Forelimb muscle (tissue), 1 donor: ENCODE measurements at places on chromosomes 5 and 9.

- DNase-seq: no peak
These were observed 667.2 kb downstream of the TLE1 start for GRCh38 chr9:81022177-81022576.

DNA sequence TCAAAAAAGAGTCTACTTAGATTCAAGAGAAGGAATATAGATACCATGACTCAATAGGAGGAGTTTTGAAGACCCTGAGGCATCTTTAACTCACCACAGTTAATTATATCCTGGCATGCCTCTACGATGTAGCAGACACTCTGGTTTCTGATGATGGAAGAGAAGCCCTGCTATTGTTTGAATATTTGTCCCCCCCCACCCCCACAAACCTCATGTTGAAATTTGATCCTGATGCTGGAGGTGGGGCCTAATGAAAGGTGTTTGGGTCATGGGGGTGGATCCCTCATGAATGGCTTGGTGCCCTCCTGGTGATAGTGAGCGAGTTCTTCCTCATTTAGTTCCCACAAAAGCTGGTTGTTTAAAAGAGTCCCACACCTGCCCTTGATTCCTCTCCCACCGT lies 147.9 kb upstream of the TBCA start:
- no peak for DNase-seq

- DNase-seq: no peak
These were observed 7.8 kb downstream of the JADE2 start for GRCh38 chr5:134533115-134533815.

DNA sequence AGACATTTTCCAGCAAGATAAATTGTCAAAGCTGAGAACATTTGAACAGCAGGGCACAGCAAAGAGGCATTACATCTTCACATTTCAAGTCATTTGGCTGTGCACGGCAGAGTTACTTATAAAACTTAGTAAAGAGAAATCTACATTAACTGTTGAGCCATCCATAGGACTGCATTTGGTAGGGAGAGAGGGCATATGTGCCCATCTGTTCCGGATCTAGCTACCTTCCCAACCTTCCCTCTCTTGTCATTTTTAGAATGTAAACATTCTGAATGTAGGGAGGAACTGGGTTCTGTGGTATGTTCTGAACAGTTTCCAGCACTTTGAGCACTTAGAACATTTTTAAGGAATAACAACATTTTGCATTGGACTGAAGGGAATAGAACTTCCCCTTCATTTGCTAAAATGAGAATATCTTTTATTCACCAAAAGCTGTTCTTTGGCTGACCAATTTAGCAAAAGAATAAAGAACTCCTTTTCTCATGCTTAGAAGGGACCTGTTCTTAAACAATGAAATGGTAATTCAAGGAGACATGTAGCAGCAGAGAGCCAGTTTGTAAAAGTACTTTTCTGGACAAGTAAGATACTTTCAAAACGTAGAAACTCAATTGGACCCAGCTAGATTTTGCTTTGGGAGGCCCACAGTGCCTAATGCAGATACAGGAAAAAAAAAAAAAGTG lies 104.4 kb downstream of the CETN3 start:
- DNase-seq: no peak

DNA sequence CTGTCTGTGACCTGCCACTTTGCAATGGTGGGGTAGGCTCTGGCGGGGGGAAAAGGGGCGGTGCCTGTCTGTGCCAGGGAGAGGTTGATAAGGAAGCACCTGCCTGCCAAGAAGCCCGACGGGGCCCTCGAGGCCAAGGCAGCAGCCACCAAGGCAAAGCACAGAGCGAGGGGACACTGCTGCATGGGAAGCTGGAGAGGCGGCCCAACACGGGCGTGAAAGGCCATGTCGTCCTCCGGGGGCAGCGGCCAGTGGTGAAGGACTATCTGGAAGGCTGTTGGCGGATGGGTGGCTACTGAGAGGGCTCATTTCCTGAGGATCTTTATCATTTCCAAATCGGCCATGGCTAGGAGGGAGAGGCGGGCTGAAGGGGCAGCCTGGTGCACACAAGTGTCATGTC lies 66.4 kb downstream of the OTULIN start:
- DNase-seq: no peak

DNA sequence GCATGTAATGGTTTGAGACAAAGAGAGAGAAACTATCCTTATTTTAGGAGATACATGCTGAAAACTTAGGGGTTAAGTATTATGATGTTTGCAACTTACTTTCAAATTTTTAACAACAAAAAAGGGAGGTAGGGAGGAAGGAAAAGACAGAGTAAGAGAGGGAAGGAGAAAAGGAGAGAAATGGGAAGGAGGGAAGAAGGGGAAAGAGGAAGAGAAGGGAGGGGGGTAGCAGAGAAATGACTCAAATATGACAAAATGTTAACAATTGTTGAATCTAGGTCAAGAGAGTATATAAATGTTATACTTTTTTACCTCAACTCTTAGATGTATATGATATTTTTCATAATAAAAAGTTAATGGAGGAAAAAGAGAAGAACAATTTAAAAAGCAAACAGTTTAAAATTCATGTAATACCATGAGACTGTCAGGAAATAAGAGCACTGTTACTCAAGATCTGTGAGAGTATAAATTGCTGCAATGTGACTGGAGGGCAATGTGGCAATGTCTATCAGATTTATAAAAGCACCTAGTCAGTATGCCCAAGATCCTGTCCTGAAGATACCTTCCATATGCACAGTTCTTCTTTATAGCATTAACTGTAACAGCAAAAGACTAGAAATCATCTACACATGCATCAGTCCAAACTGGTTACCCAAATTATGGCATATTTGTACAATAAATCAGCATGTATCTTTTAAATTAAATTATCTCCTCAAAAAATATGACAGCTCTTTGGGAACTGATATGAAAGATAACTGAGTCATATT lies 16.3 kb downstream of the FBXW11 start:
- no peak for DNase-seq

GRCh38 chr5:61186634-61187033 lies 24.4 kb upstream of the SMIM15 start:
- DNase-seq: no peak

GRCh38 chr9:90960941-90961340 lies 159.3 kb downstream of the SYK start:
- DNase-seq: no peak

DNA sequence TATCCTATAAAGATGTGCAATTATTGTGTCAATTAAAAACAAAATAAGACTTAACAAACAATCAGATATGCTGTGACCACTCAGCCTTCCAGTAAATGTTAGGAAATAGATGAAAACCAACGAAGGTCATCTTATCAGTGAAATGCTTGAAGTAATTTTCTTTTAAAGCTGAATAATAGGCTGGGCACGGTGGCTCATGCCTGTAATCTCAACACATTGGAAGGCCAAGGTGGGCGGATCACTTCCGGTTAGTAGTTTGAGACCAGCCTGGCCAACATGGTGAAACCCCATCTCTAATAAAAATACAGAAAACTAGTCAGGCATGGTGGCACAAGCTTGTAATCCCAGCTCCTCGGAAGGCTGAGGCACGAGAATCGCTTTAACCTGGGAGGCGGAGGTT lies 31.2 kb downstream of the NLN start:
- no peak for DNase-seq

DNA sequence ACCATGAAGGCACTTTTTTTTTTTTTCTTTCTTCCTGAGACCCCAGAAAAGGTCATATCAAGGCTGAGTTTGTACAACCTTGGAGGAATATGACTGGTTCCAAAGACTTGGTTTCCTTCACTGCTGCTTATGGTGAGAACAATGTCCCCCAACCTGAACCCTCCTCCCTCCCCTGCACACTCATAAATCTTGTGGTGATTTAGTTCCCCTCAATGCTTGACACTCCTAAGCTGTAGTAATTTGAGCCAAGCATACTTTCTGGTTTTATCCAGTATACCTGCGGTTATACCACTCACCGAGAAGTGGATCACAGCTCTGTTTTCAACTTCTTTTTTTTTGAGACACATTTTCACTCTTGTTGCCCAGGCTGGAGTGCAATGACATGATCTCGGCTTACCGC lies 149.9 kb upstream of the KLF4 start:
- no peak for DNase-seq

DNA sequence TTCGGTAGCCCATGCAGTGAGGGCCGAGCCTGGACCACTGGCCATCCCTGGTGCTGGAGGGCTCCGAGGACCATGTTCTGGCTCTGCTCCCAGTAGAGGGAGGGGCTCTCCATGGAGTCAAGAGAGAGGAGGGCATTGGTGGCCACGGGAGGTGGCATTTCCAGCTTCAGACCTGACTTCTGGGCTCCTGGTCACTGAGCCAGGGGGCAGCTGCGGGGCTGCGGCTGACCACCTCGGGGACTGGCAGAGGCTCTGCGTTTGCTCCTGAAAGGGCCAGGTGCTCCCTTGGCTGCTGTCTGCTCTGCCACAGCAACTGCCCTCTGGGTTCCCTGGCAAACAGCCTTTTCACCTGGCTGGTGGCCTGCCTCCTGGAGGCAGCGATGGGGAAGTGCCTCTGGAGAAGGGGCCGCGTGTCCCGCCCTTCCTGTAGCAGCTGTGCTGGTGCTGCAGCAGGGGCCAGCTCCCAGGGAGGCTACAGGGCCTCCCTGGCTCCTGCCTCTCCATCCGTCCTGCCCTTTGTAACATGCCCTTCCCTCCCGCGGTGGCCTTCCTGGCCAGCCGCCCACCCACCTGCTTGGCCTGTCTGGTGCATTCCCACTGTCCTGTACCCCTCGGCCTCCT lies 144.6 kb downstream of the CACNA1B start:
- no peak for DNase-seq

DNA sequence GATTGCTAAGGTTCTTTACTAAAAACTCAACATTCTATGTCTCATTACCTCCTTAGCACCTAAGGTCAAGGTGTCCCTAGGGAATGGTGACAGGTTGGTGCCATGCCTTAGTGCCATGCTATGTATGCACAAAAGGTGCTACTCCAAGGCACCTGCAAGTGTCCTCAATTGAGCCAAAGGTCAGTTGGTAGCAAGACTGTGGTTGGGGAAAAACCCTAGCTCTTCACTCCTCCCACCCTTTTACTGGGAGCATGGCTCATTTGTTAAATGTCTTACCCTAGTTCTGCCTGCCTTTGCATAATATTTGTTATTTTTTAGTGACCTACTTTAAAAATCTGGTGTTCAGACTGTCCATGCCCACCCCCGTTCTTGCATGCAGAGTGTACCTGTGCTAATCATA lies 17.0 kb downstream of the ACO1 start:
- no peak for DNase-seq

DNA sequence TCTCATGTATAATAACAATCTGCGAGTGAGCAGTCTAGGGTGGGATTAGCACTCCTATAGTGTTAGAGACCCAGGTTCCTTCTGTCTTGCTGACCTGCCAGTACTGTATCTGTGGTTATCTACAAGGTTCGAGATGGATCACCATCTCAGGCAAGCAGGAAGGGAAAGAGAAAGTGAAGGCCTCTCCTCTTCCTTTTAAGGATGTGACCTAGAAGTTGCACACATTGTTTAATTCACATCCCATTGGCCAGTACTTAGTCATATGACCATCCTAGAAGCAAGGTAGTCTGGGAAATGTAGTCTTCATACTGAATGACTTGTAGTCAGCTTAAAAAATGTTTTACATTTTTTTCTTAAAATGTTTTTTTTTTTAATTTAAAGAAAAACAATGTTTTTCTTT lies 168.6 kb downstream of the CARTPT start:
- peak; percentile 16 for DNase-seq

GRCh38 chr5:172542651-172543131 lies 88.4 kb upstream of the SH3PXD2B start:
- DNase-seq: no peak

- DNase-seq: no peak
These were observed 22.0 kb downstream of the MAP3K1 start for GRCh38 chr5:56837381-56837780.

DNA sequence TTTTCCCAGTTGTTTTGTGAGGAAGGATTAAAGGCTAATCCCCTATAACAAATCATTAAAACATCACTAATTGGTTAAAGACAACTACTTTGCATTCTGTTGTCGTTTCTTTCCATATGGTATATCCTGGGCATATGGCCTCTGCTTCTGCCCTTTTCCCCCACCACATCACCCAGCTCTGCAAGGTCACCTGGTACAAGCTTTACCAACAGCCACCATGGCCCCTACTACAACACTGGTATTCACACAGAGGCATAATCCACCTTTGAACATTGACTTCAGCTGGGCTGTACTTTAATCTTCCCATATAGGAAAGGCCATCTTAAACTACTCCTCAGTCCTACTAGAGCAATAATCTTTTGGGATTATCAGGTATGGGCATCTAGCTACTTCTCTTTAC lies 866.1 kb downstream of the TLE4 start:
- no peak for DNase-seq

- no peak for DNase-seq
These were observed 13.5 kb downstream of the RABGAP1 start for GRCh38 chr9:122954253-122954691.

- DNase-seq: no peak
These were observed 40.8 kb upstream of the RNF130 start for GRCh38 chr5:180112181-180112861.

DNA sequence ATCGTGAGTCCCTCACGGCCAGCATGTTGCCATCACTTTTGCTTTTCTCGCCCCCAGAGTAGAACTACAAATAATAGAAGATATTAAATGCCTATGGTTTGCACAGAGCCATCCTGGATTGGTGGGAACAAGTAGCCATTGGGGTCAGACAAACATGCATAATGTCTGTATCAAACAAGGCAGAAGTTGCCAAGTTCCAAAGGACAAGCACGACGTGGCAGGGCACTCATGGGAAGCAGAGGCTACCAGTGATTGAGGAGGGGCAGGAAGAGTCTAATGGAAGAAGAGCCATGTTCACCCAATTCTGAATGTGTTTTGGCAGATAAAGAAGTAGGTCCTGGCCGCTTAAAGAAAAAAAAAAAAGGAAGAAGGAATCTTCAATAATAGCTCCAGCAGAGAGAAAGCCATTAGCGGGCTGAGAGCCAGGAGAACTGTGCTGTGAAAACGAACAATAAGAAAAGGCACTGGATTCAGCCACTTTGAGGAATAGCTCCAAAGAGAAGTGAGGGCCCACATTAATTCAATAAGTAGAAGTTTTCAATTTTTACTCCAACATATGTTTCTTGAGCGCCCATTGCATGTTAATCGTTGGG lies 153.7 kb upstream of the ADCY2 start:
- DNase-seq: peak; percentile 24

DNA sequence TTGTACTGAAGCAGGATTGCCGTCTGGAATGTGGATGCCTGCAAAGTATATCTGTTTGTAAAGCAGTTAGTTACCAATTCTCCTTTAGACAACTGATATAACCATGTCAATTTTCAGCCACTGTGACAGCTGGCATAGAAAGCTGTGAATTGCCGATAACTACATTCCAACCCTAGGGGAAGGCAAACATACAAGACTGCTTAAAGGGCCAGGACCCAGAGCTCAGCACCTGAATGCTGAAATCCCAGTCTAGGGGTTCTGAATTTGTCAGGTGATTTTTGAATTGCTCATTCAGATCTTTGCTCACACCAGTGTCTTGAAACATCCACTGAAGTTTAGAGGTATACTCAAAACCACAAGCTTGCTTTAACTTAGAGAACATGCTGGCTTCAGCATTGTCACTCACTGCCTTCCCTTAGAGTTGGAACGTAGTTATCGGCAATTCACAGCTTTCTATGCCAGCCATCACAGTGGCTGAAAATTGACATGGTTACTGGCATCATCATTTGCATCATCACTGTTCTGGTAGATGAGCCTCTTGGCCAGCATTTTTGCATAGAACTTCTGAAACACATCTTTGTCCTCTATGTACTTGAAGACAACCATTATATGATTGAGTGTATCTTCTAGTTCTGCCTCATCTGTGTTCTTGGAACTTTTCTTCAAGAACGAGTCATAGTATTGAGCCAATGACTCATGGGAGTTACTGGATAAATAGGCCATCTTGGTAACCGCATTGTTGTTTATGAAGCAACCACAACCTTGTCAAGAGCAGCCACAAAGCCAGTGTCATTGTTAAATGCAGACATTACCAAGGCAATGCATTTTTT lies 82.1 kb downstream of the CCDC192 start:
- DNase-seq: no peak

GRCh38 chr5:17233488-17233887 lies 16.1 kb downstream of the BASP1 start:
- no peak for DNase-seq
